ENCODE measurements at places on chromosomes 12 and 14.

DNA sequence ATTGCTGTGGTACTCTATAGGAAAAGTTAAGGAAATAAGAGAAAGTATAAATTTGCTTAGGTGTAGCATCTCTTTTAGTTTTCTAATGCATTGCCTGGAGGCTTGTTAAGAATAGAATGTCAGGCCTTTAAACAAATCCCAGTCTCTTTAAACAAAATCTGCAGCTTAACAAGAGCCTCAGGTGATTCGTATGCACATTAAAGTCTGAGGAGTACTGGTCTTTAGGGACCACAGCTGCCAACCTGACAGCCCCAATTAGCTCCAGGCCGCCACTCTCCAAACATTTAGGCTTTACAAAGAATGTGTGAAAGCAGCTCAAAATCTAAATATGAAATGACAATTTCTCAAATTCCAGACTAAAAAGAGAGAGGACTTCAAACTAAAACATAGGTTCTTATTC is 35.7 kb downstream of the PAWR start:
- DNase-seq: no peak

GRCh38 chr12:120048263-120048662 is 59.2 kb downstream of the BICDL1 start:
- DNase-seq: no peak

- DNase-seq: no peak
Observed at GRCh38 chr14:69499436-69499835, 14.9 kb downstream of the PLEKHD1 start.

DNA sequence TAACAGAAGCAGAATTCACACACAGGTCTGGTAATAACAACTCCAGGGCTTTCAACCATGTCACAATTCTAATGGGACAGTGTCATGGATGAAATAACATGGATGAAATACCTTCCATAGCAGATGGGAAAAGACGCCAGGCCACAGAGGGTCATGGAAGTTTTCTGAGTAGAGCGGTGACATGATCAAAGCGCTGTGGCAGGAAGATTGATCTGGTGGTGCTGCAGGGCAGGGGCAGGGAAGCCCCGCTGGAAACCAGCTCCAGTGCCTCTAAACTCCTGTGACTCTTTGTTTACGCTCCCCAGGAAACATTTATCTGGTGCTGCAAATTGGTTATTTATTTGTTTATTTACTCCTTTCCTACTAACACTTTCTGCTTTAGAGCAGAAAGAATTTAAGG is 108.3 kb upstream of the HMGA2 start:
- no peak for DNase-seq

- DNase-seq: no peak
Observed at GRCh38 chr14:64438181-64438841, 27.0 kb upstream of the AKAP5 start.

GRCh38 chr12:29492891-29493290 is 4.6 kb downstream of the OVCH1 start:
- no peak for DNase-seq

- no peak for DNase-seq
Observed at GRCh38 chr14:76235628-76236027, 83.9 kb downstream of the GPATCH2L start.

DNA sequence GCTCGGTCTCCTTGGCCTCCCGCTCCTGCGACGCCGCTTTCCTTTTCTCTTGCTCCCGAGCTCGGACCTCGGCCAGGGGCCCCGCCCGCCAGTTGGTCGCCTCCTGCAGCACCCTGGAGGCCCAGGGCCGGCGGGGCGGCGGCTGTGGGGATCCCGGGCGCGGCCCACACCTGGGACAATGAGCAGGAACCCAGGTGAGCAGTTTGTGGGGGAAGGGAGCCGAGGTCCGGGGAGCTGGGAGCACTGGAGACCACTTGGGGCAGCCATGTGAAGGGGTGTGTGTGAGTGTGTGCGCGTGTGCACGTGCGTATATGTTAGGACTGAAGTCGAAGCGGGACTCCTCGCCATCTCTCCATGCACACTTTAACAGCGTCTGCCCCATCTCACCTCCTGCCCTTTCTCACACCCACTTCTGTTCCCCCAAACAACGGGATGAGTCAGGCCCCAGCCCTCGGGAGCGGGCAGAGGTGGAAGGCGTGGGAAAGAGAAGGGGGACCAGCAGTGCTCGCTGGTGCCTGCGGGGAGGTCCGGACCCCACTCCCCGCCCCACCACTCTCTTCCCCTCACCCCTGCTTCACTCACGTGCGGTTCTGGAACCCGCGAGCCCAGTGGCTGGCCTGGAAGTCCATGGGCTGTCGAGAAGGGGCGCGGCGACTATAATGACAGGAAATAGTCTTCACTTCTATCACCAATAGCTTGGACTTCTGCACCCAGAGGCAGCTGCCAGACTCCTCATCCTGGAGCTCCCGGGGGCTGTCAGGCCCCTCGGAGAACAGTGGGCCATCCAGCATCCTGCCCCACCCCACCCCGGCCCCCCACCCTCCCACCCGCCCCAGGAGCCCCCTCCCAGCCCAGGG is 450 bp downstream of the DDN start:
- DNase-seq: no peak

- DNase-seq: no peak
Observed at GRCh38 chr14:35333264-35333730, 41.1 kb downstream of the PSMA6 start.

Data from stimulated activated CD4-positive, alpha-beta T cell treated with anti-CD3 and anti-CD28 coated beads, Interleukin-15, amount 100 ng/mL, for 48 hours (primary cell).